ENCODE measurements at places on chromosomes 1 and 21. TPM values are rescaled to one million over a fixed set of nuclear protein-coding genes. Genes with fewer than 3 reads are reported as not detected.

The B4GALT3 gene
- 24.3 TPM for total RNA-seq

The DEDD gene
- total RNA-seq: 40.8 TPM

The RASAL2 gene
- 34.2 TPM for total RNA-seq

DNA sequence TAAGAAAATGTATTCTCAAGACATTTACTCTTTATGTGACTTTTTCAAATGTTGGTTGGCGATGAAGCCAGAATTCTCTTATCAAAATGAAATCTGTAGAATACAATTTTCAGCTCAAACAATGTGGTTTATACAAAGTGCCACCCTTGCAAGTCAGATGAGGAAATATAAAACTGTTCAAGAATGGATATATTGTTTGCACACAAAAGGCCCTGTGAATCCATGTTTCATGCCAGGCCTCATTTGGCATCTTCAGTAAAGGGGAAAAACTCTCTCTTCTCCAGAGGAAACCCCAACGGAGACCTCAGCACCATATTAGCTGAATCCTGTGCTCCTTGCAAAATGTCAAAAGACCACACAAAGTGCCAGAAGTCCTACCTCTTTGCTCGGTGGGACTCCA is 310.4 kb downstream of the RRAGC start:
- DNase-seq: no peak

GRCh38 chr21:23686737-23687523 is 1920.4 kb downstream of the MRPL39 start:
- no peak for DNase-seq

DNA sequence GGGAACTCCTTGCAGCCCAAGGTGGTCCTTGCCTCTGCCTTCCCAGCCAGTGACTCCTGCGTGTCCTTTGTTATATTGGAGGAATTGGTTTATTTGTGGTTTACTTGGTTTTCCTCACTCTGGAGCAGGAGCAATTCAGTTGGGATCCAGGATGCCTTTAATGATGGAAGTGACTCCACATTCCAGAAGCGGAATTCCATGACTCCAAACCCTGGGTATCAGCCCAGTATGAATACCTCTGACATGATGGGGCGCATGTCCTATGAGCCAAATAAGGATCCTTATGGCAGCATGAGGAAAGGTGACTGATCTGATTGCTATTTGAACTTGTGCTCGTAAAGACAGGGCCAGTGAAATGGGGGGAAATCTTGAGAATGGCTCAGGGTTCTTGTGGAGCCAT is 15.1 kb upstream of the PIGV start:
- no peak for DNase-seq

DNA sequence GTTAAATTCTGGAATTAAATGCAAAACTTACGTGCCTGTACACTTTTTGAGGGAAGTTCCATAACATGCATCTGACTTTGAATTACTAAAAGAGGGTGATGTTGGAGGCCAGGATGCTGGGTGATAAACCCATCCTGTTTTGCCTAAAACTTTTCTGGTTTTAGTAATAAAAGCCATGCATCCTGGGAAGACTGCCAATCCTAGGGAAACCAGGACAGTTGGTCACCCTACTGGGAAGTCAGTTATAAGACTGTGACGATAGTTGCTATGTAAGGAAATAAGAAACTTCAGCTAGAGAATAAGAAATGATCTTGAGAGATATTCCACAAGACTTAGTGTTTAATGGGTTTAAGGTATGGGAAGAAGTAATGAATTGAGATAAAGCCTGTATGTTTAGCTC is 336.6 kb upstream of the LYPLAL1 start:
- DNase-seq: no peak

DNA sequence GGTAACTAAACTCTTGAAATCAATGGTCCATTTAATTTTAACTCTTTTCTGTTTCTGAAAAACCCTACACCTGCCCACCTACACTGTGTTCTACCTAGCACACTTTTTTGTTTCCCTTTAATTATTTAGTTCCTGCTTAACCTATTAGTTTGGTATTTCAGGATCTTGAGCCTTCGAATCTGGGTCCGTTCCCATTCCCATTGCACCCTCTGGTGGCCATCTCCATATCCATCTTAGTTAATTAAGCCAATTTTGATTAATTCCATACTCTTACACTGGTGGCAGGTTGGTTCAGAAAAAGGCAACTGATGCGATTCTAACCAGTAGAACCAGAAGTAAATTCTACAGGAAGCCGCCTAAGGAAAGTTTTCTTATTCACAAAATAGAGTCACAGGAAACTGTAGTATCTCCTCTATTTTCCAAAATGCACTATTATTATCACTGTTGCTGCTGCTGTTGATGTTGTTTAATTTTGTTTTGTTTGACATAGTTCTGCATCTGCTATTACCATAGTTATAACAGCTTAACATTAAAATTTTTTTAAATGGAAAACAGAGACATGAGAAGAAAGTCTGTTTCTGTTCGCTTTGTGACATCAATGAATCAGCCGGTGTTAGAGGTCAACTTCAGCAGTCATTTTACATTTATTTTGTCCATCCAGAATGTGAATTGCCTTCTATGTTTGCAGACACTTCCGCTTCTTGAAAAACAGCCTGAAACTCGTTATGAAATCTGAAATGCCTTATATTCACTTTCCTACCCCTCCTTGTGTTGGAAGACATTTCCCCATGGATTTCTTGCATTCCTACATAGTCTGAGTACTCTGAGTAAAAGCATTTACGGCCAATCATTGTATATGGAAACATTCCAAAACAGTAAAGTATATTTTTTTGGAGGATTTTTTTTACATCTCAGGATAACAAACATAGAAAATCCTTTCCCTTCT is 115.5 kb upstream of the NCAM2 start:
- DNase-seq: no peak
